ENCODE measurements at places on chromosomes 5 and 9. TPM values are rescaled to one million over a fixed set of nuclear protein-coding genes. Genes with fewer than 3 reads are reported as not detected.

DNA sequence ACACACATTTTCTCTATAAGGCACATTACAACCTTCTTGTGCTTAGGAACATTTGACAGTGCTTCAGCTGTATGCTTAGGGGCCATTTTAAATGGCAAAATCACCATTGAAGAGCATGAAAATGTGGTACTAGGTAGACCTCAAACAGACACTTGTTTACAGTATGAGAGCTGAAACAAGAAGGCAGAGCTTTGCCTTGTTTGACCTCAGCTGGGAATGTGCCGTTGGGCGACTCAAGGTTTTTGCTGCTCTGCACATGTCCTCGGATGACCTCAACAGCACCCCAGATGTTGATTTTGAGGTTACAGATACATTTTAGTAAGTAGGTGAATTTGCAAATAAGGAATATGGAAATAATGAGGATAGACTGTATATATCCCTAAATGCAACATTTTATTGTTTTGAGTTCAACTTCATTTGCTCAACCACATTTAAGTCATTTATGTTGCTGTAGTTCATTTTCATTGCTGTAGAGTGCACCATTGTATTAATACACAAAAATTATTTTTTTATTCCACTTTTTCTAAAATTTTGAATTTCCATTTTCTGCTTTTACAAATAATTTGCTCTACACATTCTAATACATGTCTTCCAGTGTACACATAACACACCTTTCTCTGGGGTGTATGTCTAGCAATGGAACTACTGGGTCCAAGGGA lies 206.8 kb downstream of the NR3C1 start:
- DNase-seq: no peak
- H3K27ac ChIP-seq: no peak overlapping the region
- no peaks in the 10 kb centered on the region for H3K4me1 ChIP-seq
- H3K36me3 ChIP-seq: no peaks in the 10 kb centered on the region

- peaks cover 11% of the 10 kb centered on the region for H3K4me1 ChIP-seq
- DNase-seq: no peak
- no peaks in the 10 kb centered on the region for H3K36me3 ChIP-seq
- H3K4me3 ChIP-seq: no peak overlapping the region
- no peak overlapping the region for H3K27ac ChIP-seq
- H3K27me3 ChIP-seq: no peaks in the 10 kb centered on the region
Measured at GRCh38 chr9:625613-626012, 215.9 kb upstream of the DMRT1 start.

ZNF354C gene
- total RNA-seq: 10.6 TPM

DNA sequence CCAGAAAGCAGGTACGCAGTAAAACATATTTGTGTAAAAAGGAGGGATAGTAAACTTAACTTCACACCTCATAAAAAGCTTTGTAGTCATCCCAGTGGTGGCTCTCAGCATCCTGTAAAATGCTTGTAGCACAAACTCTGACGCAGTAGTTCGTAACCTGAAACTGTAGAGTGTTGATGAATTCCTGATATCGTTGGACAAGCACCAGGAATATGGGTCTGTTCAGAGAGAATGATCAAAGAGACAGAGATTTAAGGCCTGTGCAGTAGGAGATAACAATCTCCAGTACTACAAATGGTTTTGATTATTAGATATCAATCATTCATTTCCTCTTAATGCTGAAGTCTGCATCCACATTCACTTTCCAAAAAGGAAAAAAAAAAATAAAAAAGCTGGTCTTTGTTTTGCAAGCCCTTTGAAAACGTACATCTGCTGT lies 148.5 kb downstream of the KIAA0825 start:
- H3K36me3 ChIP-seq: no peaks in the 10 kb centered on the region
- H3K27me3 ChIP-seq: no peaks in the 10 kb centered on the region
- no peak overlapping the region for H3K27ac ChIP-seq
- no peak overlapping the region for H3K4me3 ChIP-seq
- H3K4me1 ChIP-seq: no peaks in the 10 kb centered on the region

GARIN3 gene
- total RNA-seq: not detected

- no peaks in the 10 kb centered on the region for H3K4me1 ChIP-seq
- no peak overlapping the region for H3K27ac ChIP-seq
- no peaks in the 10 kb centered on the region for H3K27me3 ChIP-seq
- H3K36me3 ChIP-seq: no peaks in the 10 kb centered on the region
- DNase-seq: no peak
Measured at GRCh38 chr5:5350101-5350500, 72.4 kb upstream of the ICE1 start.
